Epithelial cell of proximal tubule (primary cell): ENCODE measurements at places on chromosomes 6 and 20. TPM values are rescaled to one million over a fixed set of nuclear protein-coding genes. Genes with fewer than 3 reads are reported as not detected.

- no peak for DNase-seq
These were observed 58.1 kb downstream of the RPRD1B start for GRCh38 chr20:38091441-38092216.

- no peak for DNase-seq
These were observed 457.8 kb downstream of the EPM2A start for GRCh38 chr6:145277358-145278086.

GRCh38 chr6:108847738-108848115, 495 bp upstream of the ARMC2 start:
- DNase-seq, result no peak

GRCh38 chr6:36873115-36873514, 1.5 kb downstream of the PPIL1 start:
- no peak for DNase-seq

DNA sequence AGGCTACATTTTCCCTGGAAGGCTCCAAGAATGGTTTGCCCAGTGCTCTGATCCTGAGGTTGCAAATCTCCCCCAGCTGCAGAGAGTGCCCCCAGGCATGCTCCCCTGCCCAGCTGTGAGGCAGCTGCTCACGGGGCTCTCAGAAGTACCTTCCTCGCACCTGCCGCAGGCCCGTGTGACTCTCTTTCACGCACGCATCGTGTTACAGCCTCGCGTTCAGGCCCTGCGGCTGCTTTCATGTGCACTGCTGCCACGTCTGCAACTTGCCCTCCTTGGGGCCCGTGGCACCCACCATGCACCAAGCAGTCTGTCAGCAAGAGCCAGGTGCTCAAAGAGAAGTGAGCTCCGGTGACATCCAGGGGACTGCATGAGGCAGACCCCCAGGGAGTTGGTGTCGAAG, 28.6 kb upstream of the SPO11 start:
- DNase-seq, result no peak

DNA sequence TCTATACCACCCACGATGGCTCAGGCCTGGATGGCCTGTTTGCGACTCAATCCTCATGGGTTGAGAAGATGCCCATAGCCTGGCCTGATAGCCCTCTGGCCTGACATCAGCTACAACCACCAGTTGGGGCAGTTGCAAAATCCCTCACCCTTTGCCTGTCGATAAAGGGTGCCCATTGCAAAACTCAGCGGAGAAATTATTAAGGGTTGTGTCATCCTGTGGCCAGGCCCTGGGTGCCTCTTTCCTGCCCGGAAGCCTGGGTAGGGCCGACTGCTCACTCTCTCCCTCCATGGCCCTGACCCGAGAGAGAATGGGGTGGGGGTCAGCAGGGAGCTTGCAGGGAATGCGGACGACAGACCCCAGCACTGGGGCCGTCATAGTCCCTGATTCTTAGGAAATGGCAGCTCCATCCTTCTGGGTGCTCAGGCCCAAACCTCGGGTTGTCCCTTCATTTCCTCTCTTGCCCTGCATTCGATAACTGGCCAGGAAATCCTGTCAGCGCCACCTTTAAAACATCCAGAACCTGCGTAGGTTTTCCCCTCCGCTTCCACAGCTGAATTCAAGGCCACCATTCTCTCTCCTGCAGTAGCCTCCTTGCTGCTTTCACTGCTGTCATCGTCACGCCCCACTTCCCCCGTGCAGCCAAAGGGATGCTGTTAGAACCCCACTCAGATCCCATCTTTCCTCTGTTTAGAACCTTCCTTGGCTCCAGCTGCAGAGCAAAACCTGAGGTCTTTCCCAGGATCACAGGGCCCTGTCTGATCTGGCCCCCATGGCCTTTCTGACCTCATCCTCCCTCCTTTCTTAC, 31.1 kb downstream of the CEBPB start:
- DNase-seq, result no peak

DNA sequence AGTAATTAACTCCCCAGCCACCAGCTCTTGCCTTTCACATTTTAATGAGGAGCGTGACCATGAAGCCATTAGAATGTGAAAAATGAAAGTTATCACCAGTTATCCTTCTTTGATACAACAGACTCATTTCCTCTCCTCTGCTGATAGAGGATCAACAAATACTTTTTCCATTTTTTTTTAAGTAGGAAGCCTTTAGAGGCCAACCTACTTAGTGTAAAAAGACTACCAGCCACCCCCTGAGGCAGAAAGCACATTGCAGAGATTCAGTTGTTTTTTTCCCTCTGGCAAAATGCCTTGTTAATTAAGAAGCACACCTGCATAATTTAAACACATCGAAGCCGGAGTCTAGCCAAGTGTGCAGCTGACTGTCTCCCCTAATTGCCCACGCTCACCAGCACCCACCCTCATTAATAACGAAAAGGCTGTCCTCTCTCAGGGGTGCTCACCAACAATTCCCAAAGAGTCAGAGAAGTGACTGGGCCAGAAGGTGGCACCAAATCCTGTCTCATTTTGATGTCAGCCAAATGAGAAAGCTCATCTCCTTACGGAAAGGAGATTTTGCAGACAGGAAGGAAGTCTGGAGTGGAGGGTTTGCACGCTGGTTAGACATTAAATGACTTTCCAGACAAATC, 60.9 kb upstream of the MC3R start:
- no peak for DNase-seq

DNA sequence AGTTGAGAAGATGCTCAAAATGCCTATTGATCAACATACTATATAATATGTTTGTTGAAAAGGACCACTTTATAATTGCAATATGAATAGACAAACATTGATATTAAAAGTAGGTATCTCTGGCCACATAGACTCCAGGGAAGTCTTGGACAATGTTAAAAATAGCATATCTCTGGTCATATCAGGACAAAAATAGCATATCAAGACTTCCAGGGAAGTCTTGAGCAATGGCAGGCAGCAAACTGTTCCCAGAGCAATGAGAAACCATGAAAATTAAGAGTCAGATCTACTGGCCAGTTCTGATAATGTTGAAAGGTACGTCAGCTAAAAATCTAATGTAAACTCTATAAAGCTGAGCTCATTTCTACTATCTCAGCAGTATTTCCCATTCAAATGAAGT, 1130.3 kb upstream of the CITED2 start:
- DNase-seq, result no peak

DNA sequence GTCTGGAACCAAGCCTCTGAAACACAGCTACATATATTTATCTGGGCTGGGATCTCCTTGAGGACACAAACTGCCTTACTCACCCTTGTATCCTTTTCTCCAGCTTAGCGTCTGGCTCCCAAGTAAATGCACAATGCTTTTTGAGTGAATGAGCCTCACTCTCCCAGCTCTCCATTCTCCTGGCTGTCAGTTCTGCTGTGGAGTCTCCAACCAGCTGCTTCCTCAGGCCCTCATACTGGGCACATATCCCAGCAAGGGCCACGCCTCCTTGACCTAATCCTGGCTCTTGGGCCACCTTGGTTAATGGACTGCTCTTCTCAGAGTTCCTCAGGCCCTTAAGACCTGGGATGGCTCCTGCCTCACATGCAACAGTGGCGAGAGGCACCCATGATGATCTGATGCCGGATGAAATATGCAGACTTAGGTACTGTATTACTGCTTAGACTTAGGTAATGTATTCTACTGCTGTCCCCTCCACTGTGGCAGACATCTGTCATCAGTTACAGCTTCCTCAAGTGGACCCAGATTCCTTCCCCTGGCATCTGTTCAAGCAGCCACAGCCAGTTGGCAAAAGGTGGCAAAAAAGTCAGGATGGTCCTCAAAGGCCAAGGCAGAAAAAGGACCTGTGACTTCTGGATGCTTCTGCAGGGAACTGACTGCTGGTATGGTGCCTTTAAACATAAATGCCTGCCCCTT, 16.5 kb downstream of the SNHG17 start:
- no peak for DNase-seq

GRCh38 chr6:158536084-158536890, 23.6 kb upstream of the TMEM181 start:
- no peak for DNase-seq

DNA sequence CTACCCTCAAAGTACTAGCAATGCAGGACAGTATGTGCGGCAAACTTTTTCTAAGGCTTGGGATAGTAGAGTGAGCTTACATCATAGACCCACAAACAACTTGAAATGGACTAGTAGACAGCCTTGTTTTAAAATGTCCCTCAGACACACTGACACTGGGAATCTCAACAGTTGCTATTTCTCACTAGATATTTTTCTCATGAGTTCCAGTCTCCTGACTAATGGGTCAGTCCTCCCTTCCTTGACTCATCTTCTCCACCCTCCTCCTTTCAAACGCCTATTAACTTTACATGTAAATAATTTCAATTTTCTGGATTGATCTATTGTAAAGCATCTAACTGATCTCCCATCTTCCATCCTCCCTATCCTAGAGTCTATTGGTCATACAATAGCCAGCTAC, 308.3 kb upstream of the PREP start:
- DNase-seq, result no peak

- no peak for DNase-seq
These were observed 155.5 kb upstream of the DST start for GRCh38 chr6:56798163-56798562.

- no peak for DNase-seq
These were observed 1.7 kb downstream of the CENPB start for GRCh38 chr20:3784863-3785239.

DNA sequence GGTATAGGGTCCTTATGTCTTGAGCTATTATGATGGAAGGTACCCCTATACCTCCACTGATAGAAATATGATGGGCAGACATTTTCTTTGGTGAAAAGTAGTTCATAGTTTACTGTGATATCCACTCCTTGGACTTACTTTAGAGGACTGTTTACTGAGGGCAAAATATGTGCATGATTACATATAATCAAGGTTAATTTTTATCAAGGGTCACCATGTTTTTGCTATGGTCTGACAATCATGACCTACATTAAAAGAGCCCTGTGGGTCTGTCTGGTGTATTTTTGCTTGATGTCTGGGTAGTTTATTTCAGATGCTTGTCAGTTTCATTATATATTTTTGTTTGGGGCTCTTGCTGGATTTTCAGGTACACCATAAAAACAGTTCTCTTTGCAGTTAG, 40.1 kb downstream of the CDKAL1 start:
- DNase-seq, result no peak

DNA sequence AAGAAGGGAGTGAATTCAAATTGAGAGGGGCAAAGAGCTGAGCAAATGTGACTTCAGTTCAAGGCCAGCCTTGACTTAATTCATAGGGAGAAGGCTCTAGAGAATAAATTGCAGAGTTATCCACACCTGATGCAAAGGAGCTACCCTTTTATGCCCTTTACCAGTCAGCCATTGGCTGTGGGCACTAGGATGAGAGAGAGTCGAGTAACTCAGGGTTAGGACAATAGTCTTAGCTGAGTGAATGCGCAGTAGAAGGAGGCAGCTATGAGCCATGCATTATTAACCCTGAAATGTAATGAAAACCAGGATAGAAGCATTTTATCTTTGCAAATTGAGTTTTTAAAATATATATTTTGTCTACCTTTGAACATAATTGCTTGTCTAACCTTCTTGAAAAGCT, 63.0 kb upstream of the TINAG start:
- DNase-seq, result no peak

DNA sequence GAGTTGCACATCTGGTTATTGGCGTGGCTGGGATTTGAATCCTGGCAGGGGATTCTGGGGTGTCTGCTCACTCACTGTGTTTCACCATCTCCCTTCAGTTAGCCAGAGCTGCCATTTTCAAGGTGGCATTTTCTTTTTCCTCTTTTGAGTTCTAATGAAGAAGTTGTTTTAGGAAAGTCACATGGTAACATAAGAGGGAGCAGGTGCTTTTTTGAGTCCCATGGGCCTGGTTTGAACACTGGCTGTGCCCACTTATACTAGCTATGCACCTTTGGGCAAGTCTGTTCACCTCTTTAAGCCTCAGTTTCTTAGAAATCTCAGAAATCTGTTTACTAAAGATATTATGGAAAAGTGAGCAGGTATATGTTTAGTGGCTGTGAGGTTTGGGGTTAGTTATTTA, 39.6 kb downstream of the ANKS1A start:
- DNase-seq, result no peak

GRCh38 chr6:105862936-105863607, 223.1 kb upstream of the PRDM1 start:
- DNase-seq, result no peak

DNA sequence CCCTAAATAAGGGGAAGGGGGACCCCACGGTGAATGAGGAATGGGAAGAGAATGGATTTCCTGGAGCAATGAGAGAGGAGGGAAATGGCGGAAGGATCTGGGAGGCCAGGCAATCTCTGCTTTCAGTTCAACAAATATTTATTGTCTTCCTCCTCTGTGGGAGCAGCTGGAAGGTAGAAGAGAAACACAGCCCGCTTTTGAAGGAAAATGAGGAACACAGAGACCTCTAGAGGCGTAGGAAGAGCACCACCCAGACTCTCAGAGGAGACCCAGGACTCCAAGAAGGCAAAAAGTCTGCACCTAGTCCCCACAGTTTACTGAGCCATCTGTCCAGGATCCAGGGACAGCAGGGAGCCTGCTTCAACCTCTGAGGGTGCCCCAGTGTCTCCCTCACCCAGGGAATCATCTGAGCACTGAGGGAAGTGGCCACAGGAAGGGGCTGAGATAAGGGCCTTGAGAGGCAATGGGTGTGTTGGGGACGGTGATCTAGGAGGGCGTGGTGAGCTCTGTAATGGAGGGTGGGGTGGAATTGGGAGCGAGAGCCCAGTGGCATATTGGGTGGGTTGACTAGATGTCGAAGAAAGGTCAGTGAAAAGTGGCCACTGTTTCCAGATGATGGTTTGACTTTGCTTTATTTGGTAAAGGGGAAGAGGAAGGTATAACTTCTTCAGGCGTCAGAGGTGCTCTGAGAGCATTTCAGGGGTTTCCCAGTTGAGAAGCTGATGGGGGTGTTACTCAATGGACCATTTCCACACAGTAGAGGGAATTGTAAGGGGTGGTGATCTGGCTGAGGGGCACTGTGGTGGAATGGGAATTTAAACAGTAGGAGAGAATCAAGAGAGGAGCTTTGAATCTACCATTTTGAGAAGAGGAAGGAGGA, 610 bp downstream of the PSORS1C1 start:
- DNase-seq, result peak; percentile 30

DNA sequence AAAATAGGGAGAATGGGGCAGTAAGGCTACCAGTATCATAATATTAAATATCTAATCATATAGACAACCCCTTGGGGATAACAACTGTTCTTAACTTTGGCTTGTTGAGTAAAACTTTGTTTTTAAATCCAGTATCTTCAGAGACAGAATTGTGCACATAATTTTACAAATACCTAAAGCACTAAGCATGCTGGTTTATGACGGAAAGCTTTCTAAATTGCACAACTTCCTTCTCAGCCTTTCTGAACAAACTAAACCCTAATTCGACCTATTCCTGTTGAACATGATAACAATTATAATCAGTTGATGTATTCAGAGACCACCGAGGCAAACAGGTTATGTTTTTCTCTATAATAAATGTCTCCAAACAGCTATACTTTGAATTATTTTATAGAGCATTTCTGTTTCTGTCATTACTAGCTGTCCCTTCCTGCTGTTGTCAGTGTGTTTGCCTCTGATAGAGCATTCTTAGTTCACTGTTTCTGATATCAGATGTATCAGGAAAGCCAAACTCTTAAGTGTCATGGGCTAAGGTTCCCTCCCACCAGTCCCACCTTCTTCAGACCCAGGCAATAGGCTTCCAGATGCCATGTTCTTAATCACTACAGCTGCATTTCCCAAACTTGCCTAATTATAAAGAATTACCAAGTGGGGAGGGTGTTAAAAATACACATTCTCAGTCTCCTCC, 8.7 kb downstream of the ZHX3 start:
- DNase-seq, result no peak

The ADGRG6 gene
- 35.3 and 45.4 TPM in 2 replicates for total RNA-seq

The TMC2 gene
- total RNA-seq, result not detected in 2 replicates

The C6orf141 gene
- 8.2 and 11.6 TPM in 2 replicates for total RNA-seq

The SLC32A1 gene
- not detected in 2 replicates for total RNA-seq

The EDN3 gene
- not detected in 2 replicates for total RNA-seq

The ABRACL gene
- total RNA-seq, result 159 and 164 TPM in 2 replicates

The BTN1A1 gene
- total RNA-seq, result 0.14 TPM in 1 of 2 replicates, not detected in the other

The TUBB1 gene
- not detected in 2 replicates for total RNA-seq

The HTR1E gene
- not detected in 2 replicates for total RNA-seq
